ENCODE measurements at places on chromosomes 1 and 21.
A peak's percentile ranks its signal among the peaks of the same experiment; 100 is the strongest.

DNA sequence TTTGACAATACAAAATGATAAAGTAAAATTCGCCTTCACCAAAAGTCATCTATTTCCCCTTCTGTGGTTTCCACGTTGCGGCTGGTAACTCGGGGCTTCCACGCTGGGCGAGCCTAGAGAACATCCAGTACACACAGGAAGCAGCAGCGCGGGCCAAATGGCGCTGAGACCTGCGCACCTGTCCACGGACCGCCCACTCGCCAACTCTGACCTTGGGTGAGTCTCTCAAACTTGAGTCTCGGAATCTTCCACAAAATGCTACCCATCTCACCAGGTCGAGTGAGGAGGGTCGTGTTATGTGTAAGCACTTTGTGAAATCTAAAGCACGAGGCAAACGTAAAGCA lies 820 bp upstream of the TTF2 start:
- DNase-seq: peak; percentile 7

- no peak for DNase-seq
Observed at GRCh38 chr1:225415307-225415706, 12.5 kb downstream of the LBR start.

- DNase-seq: no peak
Observed at GRCh38 chr1:32507021-32507420, 32.2 kb upstream of the ZBTB8A start.

DNA sequence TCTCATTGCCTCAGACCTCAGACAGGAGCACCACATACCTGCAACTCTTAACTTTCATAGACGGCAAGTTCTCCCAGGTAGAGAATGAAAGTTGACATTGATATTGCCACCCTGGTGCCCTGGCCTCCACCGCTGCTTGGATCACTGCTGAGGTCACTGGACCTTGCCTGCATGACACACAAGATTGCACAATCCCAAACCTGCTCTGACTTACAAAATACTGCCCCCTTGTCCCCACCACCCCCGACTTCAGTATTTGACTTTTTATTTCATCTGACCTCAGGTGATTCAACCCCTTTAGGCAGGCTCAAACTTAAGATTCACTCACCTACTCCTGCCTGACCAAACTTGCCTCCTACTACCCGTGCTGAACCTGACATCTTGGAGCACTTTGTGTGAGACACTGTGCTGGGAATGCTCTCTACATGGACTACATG lies 43.1 kb upstream of the S1PR1 start:
- DNase-seq: no peak

- DNase-seq: no peak
Observed at GRCh38 chr1:27348861-27349783, 7.3 kb downstream of the SYTL1 start.
